ENCODE measurements at places on chromosomes 5 and 9.

DNA sequence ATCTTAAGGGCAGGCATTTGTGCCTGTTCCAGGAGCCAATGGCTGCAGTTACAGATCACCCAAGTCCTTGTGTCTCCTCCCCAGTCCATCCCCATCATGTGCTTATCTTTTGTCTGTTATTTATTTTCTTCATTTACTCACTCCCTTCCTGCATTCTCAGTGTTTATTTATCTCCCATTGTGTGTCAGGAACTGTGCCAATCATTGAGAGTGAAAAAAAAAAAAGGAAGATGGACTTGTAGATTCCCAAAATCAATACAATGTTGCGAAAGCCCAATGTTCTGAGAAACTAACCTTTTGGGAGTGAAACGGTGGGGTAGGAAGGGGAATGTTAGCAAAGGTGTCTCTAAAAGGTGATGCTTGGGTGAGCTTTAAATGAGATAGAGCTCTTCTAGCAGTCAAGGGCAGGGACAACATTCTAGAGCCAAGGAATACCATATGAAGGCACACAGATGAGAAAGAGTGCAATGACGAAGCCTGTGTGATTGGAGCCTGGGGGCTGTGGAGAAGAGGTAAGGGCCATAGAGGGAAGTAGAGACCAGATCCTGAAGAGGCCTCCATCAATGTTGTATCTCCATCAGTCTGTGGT, 53.0 kb downstream of the CMYA5 start:
- no peak for DNase-seq

DNA sequence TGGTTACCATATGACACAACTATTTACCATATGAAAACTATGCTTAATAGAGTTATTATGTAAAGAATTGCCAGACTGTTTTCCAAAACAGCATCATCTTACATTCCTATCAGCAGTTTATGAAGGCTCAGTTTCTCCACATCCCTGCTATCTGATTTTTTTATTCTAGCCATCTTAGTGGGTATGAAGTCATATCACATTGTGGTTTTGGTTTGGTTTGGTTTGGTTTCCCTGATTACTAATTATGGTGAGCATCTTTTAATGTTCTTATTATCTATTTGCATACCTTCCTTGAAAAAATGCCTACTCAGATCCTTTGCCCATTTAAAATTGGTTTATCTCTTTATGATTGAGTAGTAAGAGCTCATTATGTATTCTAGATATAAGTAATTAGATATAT, 199.4 kb upstream of the NFIL3 start:
- DNase-seq, result no peak

DNA sequence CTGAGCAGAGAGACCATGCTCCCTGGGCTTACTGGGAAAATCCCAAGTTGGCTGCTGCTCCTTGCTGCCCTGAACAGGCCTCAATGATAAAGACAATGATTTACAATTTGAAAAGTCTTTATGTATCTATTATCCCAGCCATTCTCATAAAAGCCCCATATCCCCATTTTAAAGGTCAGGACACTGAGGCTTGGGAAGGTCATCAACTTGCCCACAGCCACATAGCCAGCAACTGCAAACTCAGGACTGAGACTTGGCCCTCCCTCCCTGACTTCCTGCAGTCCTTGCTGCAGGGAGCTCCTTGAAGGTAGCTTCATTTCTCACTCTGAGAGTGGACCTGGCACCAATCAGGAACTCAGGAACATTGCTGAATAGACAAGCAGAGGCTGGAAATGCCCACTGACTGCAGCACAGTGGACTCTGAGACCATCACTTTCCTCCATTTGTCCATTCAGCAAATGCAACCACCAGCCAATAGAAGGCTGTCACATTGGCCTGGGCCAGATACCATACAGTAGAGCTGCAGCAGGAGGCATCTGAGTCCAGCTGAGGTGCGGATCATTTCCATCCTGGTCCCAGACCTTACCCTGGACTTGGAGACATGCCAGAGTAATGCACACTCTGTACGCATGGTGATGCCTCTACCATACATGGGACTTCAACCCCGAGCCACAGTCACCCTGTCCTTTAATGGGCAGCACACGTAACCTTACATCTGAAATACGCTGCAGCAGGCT, 18.3 kb downstream of the TNIP1 start:
- no peak for DNase-seq

GRCh38 chr5:64929833-64930232, 161.1 kb downstream of the CWC27 start:
- no peak for DNase-seq

DNA sequence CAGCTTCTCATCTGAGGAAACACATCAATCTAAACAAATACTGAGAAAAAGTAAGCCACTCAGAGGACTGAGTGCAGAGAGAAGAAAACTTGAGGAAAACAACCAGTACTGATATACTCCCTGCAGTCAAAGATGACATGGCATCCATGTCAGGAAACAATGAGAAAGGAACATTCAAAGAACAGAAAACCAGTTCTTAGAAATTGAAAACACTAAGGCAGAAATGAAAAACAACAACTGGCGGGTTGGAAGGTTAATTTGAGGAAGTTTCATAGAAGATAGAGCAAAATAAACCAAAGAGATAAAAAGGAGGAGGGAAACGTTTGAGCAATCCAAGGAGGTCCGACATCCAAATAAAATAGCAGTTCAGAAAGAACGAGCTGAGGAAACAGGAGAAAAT, 475.2 kb downstream of the HINT1 start:
- DNase-seq, result no peak

- DNase-seq, result no peak
These were observed 30.9 kb downstream of the GRAMD2B start for GRCh38 chr5:126454081-126454480.

DNA sequence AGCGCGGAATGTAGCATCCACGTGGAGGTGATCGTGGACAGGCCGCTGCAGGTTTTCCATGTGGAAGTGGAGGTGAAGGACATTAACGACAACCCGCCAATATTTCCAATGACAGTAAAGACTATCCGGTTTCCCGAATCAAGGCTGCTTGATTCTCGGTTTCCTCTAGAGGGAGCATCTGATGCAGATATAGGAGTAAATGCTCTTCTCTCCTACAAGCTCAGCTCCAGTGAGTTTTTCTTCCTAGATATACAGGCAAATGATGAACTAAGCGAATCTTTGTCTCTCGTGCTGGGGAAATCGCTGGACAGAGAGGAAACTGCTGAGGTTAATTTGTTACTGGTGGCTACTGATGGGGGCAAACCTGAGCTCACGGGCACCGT, 598 bp downstream of the PCDHA2 start:
- no peak for DNase-seq

GRCh38 chr9:127539259-127539981, 72.7 kb upstream of the STXBP1 start:
- no peak for DNase-seq

- no peak for DNase-seq
These were observed 311.5 kb downstream of the COX7C start for GRCh38 chr5:86929123-86929766.

GRCh38 chr5:14397717-14398116, 183.9 kb upstream of the OTULINL start:
- DNase-seq, result no peak

DNA sequence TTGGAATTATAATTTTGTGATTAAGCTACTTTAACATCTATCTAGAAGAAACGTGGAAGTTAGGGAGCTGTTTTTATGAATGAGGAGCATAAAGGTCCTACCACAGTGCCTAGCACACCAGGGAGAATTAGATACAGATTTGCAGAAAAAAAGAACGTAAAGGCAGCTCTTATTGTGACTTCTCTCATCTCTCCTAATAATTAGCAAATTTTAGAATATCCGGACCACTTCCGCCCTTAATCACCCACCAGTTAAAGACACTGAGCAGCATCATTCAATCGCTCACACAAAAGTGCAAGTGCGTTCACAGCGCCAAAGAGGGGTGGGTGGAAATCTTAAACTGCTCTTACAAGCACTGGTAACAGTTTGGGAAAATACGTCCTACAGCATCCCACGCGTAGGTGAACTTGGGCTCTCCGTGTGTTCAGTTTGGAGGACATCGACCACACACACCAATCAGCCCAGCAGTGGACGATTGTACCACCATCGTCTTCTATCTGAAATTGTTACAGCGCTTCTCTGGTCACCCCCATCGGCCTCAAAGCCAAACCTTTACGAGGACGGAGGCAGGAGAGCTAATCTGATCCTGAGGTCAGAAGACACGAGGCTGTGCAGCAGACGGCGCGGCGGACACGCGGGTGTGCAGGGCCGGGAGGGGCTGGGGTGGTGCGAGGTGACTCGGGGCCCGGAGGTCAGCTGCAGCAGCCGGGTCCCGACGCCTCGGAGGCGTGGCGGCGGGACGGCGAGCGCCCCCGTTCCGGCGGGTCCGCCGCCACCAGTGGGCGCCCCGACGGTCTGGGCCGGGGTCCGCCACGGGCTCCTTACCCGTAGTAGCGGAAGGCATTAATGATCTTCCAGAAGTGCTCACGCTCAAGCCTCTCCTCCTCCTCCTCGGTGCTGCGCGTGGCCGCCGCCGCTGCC, 646 bp downstream of the CARNMT1 start:
- DNase-seq, result peak; percentile 30

DNA sequence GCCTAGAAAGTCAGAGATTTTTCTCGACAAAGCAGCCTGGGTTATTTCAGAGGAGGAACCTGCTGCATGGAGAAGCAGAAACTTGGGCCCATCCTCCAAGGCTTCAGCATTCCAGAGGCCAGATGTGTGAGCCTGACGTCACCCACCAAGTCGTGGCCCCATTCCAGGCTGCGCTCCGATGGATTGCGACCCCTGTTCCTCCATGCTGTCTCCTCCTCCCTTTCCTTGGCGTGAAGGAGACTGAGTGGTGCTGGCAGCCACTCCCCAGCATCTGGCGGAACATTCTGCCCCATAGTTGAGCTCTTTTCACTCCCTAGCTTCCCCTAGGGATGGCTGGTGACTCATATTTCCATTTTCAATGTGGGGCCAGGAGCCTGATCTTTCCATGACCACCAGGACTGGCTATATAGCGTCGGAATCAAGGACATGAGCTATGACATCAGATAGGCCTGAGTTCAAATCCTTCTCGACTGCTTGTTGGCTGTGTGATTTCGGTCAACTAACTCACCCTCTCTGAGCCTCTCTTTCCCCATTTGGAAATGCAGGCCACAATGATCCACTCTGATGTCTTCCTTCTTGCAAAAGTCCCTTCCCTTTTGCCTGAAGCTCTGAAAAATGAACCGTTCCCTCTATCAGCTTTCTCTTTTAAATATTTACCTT, 24.5 kb upstream of the DUSP1 start:
- no peak for DNase-seq

DNA sequence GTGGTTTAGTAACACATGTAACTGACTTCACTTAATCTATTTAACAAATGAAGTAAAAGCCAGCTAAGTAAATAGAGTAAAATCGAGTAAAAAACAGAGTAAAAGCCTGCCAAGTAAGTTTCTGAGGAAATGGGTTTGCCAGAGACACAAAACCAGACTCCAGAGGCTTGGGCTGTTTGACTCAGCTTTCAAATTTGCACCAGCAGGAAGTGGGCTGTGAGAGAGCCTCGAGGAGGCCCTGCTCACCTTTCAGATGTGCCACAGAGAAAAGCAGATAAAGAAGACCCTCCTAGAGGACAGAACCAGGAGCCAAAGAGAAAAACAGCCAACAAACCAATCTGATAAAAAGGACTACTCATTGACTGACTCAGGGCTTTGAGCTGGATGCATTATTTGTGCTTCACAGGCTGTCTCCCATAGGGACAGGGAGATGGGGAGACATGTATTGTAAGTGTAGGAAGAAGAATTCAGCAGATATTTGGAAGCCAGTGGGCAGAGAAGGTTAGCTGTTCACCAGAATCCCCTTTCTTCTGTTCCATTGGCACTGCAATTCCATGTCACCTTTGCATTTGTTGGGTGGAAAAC, 14.4 kb upstream of the AMACR start:
- peak; percentile 17 for DNase-seq

- DNase-seq, result no peak
These were observed 125.4 kb upstream of the MINAR2 start for GRCh38 chr5:129622531-129622930.

- DNase-seq, result no peak
These were observed 211.6 kb downstream of the DTWD2 start for GRCh38 chr5:118776755-118777154.

- DNase-seq, result no peak
These were observed 273.7 kb downstream of the DIRAS2 start for GRCh38 chr9:90368928-90369327.

GRCh38 chr9:1604942-1605560, 410.1 kb upstream of the SMARCA2 start:
- no peak for DNase-seq

DNA sequence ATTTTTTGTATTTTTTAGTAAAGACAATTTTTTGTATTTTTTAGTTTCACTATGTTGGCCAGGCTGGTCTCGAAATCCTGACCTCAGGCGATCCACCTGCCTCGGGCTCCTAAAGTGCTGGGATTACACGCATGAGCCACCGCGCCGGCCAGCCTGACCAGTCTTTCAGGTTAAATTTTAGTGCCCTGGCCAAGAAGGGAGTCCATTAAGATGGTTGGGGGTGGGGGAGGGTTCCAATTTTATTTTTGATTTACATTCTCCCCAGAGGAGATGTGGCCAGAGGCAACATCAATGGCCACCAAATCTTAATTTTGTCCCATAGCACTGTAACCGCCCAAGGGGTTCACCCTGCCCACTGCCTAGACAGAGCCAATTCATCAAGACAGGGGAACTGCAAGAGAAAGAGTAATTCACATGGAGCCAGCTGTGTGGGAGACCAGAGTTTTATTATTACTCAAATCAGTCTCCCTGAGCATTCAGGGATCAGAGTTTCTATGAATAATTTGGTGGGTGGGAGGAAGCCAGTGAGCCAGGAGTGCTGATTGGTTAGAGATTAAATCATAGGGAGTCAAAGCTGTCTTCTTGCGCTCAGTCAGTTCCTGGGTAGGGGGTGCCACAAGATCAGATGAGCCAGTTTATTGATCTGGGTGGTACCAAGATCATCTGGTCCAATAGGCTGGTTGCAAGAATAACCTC, 24.7 kb downstream of the TBCA start:
- peak; percentile 6 for DNase-seq

GRCh38 chr9:33781736-33782135, 13.6 kb upstream of the PRSS3 start:
- no peak for DNase-seq

- peak; percentile 73 for DNase-seq
These were observed 74.7 kb downstream of the FGF1 start for GRCh38 chr5:142611154-142611553.

- no peak for DNase-seq
These were observed 9.3 kb downstream of the NACC2 start for GRCh38 chr9:136085815-136086212.

DNA sequence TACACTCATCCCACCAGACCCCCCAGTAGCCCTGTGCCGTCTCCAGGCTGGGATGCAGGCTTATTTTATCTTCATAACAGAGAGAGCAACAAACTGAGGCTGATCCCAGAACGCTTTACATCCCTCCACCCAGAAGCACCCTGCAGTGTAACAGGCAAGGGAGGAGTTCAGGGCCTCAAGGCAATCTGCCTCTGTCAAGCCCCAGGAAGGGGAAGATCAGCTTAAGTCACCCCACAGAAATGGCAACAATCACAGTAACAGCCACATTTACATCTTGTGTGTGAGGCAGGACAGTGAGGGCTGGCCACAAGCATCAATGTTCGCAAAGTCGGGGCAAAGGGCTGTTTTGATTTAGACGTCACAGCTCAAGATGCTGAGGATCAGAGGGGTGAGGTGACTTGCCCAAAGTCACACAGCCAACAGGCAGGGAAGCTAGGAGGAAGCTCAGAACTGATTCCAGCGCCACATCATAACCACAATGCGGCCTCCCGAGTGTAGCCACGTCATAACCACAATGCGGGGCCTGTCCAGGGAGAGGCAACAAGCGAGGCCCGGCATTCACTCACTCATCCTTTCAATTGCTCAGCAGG, 14.4 kb downstream of the STK10 start:
- peak; percentile 61 for DNase-seq

- DNase-seq, result no peak
These were observed 9.8 kb downstream of the SUB1 start for GRCh38 chr5:32595118-32595517.

- DNase-seq, result no peak
These were observed 214.4 kb downstream of the NSG2 start for GRCh38 chr5:174259696-174260420.

Data from stimulated activated CD4-positive, alpha-beta T cell treated with anti-CD3 and anti-CD28 coated beads, Interleukin-12 subunit alpha, Interleukin-12 subunit beta, amount 100 ng/mL, for 24 hours (primary cell).